H54 (cell line): ENCODE measurements at places on chromosomes 2 and 18.

DNA sequence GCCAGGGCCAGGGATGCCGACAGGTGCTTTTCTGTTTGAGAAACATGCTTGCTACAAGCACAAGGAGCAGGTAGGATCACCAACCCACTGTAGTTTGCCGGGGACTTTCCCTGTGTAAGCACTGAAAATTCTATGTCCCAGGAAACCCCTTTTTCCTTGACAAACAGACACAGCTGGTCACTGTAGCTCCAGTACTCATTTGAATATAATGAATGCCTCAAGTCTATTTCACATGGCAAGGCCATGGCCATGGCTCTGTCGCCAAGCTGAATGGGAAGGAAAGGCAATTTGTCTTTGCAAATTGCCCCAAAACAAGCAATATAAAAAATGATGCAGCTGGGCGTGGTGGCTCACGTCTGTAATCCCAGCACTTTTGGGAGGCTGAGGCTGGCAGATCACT is 49.6 kb upstream of the IGFBP2 start:
- DNase-seq = no peak

- DNase-seq = no peak
These were observed 999.7 kb upstream of the LRRTM1 start for GRCh38 chr2:81304154-81304830.

- DNase-seq = no peak
These were observed 255.0 kb downstream of the ICOS start for GRCh38 chr2:204191574-204191973.

- DNase-seq = no peak
These were observed 111.4 kb downstream of the NBAS start for GRCh38 chr2:15449556-15450236.

DNA sequence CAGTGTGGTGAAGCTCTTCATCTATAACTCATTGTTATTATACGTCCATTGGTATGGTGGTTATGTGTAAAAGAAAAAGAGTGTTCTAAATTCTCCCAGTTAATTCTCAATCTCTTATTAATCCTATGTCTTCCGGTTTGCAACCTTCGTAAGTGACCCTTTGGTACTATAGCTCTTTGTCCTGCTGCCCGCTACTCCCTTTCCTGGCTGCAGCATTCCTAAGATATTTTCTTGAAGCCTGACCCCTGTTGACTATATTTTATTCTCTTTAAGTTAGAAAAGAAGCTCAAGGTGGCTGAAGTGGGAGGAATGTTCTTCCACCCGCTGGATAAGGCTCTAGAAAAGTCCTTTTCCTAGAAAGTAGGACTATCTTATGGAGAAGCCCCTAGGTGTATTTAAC is 684.8 kb downstream of the SOCS6 start:
- DNase-seq = no peak

GRCh38 chr18:74456349-74457042 is 612 bp downstream of the DIPK1C start:
- no peak for DNase-seq

DNA sequence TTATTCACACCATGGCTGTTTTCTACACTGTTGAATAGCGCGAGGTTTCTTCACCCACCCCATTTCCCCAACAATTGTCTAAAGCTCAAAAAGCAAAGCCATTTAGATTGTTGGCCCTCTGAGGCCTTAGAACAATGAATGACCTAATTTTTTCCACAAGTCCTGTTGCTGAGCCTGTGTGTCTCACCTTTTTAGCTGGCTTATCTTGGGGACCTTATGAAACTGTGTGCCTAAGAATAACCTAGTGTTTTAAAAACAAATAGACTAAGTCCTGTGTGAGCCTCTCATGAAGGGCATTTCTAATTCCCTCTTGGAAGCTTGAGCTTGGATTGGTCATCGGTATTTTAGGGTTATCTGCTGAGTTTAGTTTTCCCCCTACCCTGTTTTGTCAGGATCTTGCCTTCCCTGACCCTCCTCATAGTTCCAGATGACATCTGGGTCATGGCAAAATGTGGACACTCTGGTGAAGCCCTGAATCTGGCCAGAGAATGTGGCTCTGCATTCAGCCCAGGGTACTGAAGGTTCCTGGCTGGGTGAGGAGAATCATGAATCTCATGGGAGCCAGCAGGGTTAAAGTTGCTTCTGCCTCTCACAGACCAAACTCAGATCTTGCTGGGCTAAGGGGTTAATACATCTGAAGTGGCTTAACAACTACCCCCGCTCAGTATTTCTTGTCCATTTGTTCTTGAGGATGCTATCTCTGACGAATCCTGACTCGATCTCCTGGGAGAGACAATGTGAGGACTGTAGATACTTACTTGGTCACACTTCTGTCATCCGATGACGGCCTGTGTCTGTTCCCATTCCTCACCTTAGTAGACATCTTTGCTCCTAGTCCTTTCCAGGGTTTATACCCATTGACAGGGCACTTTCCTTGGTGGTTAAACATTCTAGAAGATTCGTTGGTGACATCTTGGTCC is 104.2 kb upstream of the MAP4K3 start:
- no peak for DNase-seq

DNA sequence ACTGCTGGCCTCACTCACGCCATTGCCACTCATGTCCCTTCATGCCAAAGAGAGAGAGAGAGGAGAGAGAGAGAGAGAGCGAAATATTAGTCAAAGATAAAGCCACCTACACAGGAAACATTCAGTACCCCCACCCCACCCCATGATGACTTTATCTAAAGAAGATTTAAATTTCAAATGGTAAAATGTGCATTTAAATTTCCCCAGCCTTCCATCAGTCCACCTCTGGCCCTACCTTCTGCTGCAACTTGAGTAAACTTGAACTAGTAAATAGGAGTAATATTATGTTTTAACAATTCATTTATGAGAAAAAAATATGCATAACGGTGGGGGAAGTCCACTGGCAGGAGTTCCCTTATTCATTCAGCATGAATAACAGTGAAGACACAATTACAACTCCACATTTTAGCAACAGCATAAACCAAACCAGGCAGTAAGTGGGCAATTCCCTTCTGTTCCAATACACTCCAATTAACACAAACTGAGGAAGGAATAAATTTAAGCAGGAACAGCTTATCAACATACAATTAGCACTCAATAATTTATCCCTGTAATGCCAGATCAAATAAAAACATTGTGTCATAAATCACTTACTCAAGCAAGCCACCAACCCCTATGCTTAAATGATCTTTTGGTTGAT is 264.2 kb downstream of the LNPK start:
- no peak for DNase-seq

DNA sequence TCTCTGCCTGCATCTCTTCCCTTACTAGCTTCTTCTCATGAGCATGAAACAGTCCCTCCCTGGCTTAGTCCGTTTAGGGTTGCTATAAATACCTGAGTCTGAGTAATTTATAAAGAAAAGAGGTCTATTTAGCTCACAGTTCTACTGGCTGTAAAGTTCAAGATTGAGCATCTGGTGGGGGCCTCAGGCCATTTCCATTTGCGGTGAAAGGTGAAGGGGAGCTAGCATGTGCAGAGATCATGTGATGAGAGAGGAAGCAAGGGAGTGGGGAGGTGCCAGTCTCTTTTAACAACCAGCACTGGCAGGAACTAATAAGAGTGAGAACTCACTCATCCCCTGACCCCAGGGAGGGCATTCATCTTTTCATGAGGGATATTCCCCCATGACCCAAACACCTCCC is 26.8 kb downstream of the RHBDD1 start:
- DNase-seq = no peak

- no peak for DNase-seq
These were observed 72.2 kb upstream of the AGAP1 start for GRCh38 chr2:235421618-235422017.

GRCh38 chr18:63216516-63217311 is 102.9 kb downstream of the BCL2 start:
- no peak for DNase-seq

- DNase-seq = no peak
These were observed 195.7 kb upstream of the GALNT5 start for GRCh38 chr2:157061799-157062198.

GRCh38 chr2:127174136-127174535 is 46.0 kb downstream of the CYP27C1 start:
- DNase-seq = no peak

DNA sequence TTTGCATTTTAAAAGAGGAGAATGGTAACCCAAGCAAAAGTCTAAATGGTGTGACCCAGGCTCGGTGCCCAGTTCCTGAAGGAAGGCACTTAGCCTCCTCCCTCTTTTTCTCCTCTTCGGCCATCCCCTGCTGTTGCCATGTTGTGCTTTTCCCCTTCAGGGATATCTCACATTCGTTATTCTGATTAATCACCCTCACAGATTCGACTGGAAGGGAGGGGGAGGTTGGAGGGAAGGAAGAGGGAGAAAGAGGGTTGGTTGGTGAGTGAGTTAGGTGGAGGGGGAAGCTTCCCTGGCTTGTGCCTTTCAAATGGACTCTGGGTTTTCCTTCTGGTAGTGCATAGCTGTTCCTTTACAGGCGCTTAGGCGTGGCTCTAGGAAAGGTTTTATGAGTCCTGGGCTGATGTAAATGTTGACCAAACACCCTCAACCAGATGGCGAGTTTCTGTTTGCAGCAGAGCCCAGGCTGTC is 39.0 kb upstream of the LYPD6B start:
- DNase-seq = no peak

- no peak for DNase-seq
These were observed 48.5 kb downstream of the C2orf74 start for GRCh38 chr2:61210332-61210981.

DNA sequence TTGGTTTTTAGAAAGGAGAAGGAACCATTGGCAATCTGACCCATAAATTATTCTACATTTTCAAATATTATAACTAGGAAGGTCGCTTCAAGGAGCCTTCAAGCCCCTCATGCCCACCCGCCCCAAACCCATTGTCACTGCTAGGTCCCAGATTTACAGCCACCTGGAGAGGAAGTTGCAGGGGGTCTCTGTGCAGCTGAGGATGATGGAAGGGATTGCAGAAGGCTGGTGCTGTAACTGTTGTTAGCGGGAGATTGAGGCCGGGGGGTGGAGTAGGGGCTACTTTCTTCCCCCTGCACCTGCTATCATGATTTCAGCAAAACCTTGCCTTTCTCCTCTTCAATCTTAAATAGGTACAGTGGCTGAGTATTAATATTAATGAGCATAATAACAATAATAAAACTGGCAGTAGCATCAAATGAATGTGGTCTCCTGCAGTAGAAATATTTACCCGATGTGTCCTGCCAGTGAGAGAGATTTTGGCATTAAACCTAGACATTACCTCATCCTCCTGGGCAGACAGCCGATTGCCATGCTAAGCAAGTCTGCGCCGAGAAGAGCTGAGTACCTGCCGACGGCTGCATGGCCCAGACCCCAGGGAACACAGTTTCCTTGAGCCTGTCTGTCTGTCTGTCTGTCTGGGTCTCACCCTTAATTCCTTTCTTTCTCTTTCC is 225.4 kb downstream of the FAM210A start:
- peak; percentile 50 for DNase-seq

DNA sequence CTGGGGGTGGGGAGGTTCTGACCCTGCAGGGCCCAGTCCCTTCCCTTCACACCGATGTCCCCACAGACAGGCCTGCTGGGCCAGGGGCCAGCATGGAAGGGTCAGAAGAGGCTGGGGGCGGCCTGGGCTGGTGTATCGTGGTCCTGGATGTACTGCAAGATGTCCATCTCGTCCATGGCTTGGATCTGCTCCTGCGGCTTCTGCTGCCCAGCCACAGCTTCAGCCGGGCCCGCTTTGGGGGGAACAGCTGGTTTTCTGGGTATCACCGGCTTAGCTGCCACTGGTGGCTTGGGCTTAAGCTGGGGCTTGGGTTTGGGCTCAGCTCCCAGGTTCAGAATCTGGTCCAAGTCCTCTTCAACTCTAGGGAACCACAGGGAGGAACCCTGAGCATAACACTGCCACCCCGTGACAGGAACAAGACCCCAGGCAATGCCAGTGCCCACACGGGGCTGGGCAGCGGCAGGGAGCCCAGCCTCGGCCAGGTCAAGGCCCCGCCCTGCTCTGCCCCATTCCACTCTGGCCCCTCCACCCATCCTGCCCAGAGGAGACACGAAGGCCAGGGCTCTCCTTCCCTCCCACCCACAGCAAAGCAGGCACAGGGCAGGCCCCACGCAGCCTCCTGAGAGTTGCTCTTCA is 31.9 kb downstream of the HS1BP3 start:
- no peak for DNase-seq

- no peak for DNase-seq
These were observed 33.4 kb upstream of the CLASP1 start for GRCh38 chr2:121682396-121683298.

GRCh38 chr2:40395169-40396073 is 56.5 kb downstream of the SLC8A1 start:
- no peak for DNase-seq

DNA sequence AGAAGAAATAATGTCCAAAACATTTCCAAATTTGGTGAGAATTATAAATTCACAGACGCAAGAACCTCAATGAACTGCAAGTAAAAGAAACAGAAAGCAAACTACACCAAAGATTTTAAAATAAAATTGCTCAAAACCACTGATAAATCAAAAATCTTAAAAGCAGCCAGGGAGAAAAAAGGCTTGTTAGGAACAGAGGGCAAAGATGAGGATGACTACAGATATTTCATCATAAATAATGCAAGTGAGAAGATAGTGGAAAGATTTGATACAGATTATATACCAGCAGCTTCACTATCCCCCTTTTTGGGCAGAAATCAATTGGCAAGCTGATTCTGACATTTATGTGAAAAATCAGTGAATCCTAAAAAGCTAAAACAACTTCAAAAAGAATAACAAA is 10.3 kb upstream of the ASXL3 start:
- no peak for DNase-seq

DNA sequence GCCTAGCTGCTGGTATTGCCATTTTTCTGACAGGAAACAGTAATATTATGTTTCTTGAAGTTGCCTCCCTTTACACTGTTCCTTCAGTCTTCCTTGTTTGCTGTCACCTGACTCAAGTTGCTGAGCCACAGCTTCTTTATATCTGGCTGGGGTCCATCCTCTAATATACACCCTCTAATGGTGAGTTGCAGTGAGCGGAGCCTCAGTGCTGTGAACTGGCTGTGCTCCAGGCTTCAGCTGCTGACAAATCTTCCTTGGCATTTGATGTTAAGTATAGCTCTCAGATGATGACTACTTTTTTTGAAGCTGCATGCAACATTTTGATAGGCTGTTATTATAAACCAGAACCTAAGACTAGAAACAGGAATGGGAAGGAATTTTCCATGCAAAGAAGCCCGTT is 366.7 kb downstream of the NUP35 start:
- DNase-seq = no peak
